ENCODE measurements at places on chromosomes 1 and 21.
A peak's percentile ranks its signal among the peaks of the same experiment; 100 is the strongest.

- no peak for DNase-seq
Measured at GRCh38 chr1:78492386-78492950, 1.7 kb downstream of the PTGFR start.

- DNase-seq = no peak
Measured at GRCh38 chr21:42120101-42120902, 49.2 kb downstream of the UMODL1 start.

DNA sequence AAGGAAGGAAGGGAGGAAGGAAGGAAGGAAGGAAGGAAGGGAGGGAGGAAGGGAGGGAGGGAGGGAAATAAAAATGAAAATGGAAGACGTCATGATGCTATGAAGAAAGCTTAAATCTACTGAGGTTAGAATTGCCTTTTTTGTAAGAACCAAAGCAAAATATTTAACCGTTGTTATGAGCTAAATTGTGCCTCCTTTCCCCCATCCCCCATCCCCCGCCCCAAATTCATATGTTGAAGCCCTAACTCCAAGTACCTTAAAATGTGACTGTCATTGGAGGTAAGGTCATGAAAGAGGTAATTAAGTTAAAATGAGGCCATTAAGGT lies 80.1 kb upstream of the CXADR start:
- DNase-seq = no peak

DNA sequence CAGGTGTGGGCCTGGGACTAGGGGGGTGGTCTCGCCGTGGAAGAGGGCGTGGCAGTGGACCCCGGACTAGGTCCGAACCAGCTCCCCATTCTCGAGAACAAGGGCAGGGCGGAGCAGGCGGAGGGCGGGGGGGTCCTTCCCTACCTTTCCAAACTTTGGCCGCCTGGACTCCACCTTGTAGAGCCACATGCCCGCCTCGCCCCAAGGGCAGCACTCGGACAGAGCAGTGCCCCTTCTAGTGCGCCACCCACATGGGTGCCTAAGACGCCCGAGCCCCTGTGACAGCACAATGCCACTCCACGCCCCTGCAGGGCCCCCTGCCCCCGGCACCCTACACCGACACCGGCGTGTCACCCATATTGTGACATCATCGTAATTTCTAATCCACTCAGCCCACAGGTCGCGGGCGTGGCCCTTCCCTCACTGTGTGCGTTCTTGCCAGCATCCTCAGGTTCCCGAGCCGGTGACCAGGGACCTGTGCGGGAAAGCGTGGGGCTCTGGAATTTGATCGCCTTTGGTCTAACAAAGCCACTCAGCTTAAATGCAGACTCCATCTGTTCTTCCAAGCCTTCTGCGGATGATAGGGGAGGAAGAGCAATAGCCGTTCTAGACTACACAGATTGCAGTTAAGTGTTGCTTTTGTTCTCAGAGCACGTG lies 553 bp upstream of the STMN1 start:
- no peak for DNase-seq

DNA sequence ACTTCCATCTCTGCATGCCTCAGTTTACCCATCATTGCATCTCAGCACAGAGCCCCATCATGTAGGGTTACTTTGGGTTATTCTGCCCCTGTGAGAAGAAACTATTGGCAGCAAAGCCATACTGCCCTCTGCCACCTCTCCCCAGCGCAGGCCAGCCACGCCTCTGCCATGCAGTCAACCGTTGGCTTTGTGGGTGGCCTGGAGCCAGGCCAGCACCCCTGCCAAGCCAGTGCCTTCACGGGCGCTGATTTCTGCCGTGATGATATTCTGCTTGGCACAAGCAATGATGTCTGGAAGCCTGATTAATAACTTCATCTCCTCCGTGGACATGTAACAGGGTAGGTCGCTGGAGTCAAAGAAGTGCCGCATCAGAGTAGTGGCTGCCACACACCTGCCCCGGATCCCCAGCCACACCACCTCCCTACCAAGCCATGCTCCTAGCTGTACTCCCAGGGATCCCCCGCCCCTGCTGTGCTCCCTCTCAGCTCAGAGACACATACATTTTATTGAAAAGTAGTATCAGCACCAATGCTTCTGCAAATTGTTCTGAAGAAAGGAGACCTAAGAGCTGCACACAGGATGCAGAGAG lies 15.0 kb upstream of the CEP85 start:
- no peak for DNase-seq

- peak; percentile 52 for DNase-seq
Measured at GRCh38 chr1:32963746-32964460, 706 bp downstream of the RNF19B start.

Measured in suppressor macrophage (primary cell).